Cortex of kidney (tissue), 1 donor: ENCODE measurements at places on chromosomes 3 and 15.

GRCh38 chr3:64488939-64489338, 198.9 kb downstream of the ADAMTS9 start:
- DNase-seq = no peak

- DNase-seq = no peak
Measured at GRCh38 chr3:127438951-127439350, 151.1 kb upstream of the PRR20G start.

DNA sequence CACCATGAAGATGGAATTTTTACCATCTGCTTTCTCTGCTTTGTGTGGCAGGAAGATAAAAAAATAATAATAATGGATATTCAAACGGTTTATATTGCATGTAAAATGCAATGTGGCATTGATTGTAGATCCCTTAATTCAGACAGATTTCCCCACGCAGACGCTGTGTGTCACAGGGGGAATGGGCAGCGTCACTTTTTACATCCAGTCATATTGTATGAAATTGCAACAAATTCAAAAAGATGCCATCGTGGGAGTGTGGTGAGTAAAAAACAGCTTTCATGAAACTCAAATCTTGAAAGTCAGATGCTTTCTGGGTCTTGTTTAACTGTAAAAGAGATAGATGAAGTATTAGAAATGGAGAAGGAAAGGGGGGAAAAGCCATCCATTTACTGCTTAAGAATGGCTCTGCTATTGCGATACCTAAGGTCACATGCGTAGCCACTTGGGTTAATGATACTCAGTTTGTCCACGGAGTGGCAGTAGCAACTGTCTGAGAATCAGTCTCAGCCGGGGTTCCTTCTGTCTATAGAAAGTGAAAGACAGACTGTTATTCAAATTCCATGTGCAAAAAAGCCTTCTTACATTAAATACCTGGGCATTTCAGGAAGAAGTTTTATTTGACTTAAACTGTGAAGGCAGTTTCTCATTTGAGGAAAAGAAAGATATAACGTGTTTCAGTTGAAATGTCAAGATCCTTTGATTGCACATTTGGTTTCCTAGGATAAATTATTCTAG, 28.5 kb downstream of the BTD start:
- no peak for DNase-seq

GRCh38 chr3:166697495-166697894, 682.6 kb downstream of the ZBBX start:
- DNase-seq = no peak

DNA sequence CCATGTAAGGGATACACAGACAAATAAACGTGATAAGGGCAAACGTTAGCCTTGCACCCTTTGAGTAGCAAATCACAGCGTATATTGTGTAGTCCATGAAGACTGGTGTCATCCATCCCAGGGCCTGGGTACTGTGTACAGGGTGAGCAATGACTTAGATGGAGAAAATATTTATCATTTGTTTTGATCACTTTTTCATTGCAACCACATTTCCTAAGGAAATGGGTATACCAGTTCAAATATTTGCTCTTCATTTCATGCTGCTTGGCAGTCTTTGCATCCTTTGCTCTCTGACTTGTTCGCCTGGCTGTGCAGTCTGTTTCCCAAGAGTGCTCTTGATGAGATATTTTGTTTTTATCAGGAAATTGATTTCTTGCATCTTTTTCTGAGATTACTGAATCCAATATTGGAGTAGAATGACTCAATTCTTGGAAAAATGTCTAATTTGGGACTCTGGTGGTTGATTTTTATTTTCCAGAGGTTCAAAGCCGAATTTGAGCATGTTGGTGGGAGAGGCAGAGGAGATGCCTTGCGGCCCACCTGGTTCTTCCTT, 424.6 kb upstream of the SEMA6D start:
- DNase-seq = no peak

DNA sequence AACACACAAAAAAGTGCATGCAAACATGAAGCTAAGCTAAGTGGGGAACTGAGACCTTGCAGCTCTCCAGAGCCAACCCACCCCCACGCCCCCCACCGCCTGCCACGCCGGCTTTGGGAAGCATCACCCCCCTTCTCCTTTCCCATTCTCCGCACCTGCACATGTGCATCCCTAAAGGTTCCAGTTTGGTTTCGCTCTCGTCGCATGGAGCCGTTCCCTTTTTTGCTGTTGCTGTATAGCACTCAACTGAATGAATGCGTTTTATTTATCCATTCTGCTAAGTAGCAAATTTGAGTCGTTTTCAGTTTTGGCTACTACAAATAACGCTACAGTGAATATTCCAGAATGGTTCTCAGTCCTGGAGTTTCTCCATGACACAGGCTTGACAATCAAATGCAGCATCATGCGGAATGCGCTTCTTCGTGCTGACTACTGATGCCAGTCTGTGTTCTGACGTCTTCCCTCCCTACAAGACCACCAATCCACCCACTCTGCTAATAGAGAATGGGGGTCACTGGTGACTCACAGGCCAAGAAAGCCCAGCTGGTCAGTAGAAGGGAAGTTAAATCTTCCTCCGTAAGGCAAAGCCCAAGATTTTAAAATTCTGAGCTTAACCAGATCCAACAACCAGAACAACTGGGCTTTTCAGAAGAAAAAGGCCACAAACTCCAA, 115.3 kb downstream of the XXYLT1 start:
- DNase-seq = no peak

DNA sequence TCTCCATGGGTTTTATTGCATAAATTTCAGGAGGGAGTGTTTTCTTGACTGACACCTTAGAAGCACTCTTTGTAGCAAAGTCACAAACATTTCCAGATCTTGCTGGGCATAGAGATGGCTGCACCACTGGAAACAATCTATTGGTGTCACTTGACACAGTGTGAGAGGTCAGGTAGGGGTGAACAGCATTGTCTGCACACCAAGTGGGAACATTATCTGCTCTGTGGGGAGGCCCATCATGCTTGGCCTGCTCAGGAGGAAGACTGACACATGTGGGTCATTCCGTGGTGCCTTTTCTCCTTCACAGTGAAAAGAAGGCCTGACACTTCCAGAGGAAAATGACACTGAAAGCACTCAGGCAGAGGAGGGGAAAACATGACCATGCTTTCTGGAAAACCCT, 149.9 kb upstream of the GALNT15 start:
- DNase-seq = no peak

DNA sequence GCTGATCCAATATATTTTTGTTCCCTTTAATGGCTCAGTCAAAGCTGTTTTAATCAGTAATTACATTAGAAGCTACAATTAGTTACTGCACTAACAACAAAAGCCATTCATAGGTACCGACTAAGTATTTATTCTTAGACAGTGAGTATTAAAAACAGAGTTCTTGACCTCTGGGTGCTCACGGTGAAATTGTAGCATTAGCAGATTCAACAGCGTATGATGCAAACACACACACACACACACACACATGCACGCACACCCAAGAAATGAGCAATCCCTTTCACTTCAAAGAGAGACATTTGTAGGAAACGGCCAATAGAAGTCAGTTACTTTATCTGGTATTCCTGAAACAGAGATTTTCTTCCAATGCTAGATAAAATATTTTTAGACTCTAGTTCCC, 27.0 kb upstream of the MITF start:
- DNase-seq = no peak

- DNase-seq = no peak
Measured at GRCh38 chr3:175150812-175151401, 291.8 kb downstream of the NAALADL2 start.

DNA sequence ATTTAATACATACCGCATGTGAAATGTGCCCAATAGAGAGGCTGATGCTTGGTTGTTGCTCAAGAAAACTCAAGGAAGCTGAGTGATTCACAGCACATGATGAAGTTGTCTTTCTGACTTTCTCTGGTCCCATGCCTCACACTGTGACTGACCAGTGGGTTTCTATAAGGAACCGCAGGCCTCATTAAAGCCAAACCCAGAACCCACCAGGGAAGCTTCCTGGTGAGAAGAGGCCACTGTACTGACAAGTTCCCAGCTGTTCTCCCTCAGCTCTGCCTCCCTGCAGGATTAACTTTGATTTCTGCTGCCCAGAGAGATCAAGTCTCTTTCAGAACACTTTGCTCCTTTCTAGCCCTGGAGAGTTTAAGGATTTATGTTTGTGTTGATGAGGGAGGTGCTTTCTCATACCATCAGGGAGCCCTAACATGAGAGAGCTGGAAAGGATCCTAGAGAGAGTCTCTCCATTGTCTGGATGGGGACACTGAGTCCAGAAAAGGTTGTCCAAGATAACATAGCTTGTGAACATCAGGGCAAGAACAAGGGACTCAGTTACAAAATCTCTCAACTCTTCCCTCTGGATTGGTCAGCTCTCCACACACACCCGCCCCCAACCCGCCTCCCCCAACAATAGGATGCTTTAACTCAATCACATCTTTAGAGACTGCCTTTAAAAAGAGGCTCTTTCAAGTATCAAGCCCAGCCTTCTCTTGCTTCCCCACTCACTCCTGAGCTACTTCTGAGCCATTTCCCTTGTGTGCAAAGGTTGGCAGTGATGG, 303.2 kb upstream of the TLE3 start:
- no peak for DNase-seq
